PC-9 (cell line): ENCODE measurements at places on chromosomes 16 and 17. TPM values are rescaled to one million over a fixed set of nuclear protein-coding genes. Genes with fewer than 3 reads are reported as not detected.

GRCh38 chr17:79835953-79836509 is 3.2 kb downstream of the CBX4 start:
- DNase-seq: no peak
- peak overlapping the region; percentile 78 for H3K27ac ChIP-seq
- H3K36me3 ChIP-seq: no peaks in the 10 kb centered on the region
- H3K27me3 ChIP-seq: no peaks in the 10 kb centered on the region
- H3K4me1 ChIP-seq: peaks cover 36% of the 10 kb centered on the region

- peaks cover 23% of the 10 kb centered on the region for H3K27me3 ChIP-seq
- H3K27ac ChIP-seq: no peak overlapping the region
- no peaks in the 10 kb centered on the region for H3K4me1 ChIP-seq
- no peak overlapping the region for H3K4me3 ChIP-seq
- no peaks in the 10 kb centered on the region for H3K36me3 ChIP-seq
These were observed 154.2 kb downstream of the MRM1 start for GRCh38 chr17:36755586-36755985.

WFIKKN1 gene
- 6.9 and 9.2 TPM in 2 replicates for total RNA-seq

PLK1 gene
- 169 and 213 TPM in 2 replicates for total RNA-seq

GJC1 gene
- total RNA-seq: 42.6 and 50.0 TPM in 2 replicates

- no peaks in the 10 kb centered on the region for H3K27me3 ChIP-seq
- H3K4me1 ChIP-seq: peaks cover 4% of the 10 kb centered on the region; the same call in 1 of the 2 replicates
- peak; percentile 58 for DNase-seq
- H3K27ac ChIP-seq: no peak overlapping the region
- no peaks in the 10 kb centered on the region for H3K36me3 ChIP-seq
These were observed 6.4 kb upstream of the GGT6 start for GRCh38 chr17:4566785-4567184.

IGSF6 gene
- total RNA-seq: not detected in 2 replicates
